LoVo (cell line): ENCODE measurements at places on chromosomes 1 and 21.

DNA sequence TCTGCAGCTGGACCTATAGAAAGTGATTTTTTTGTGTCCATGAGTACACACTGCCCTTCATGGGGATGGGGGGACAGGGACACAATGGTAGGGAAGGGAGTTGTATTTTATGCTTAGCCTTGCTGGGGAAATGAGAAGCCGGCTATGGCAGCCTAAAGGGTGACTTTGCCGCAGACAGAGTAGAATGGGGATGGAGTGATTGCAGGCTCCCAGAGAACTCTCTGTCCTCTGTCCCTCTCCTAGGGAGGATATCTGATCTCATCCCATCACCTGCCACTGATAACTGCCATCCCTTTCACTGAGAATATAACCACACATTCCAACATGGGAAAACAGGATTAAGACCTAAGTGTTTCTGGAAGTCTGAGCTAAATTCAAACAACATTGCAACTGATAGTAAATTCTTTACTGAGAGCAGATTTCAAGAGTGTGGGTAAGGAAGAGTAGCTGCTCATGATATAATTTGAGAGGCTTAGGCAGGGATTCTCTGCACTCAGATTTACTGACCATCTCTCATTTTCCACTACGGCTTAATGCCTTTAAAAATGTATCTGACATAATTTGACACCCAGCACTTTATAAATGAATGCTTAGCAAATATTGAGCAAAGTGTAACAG, 13.9 kb downstream of the SH2D1B start:
- no peak for DNase-seq

- DNase-seq = no peak
Observed at GRCh38 chr1:234780112-234780511, 170.1 kb upstream of the IRF2BP2 start.

DNA sequence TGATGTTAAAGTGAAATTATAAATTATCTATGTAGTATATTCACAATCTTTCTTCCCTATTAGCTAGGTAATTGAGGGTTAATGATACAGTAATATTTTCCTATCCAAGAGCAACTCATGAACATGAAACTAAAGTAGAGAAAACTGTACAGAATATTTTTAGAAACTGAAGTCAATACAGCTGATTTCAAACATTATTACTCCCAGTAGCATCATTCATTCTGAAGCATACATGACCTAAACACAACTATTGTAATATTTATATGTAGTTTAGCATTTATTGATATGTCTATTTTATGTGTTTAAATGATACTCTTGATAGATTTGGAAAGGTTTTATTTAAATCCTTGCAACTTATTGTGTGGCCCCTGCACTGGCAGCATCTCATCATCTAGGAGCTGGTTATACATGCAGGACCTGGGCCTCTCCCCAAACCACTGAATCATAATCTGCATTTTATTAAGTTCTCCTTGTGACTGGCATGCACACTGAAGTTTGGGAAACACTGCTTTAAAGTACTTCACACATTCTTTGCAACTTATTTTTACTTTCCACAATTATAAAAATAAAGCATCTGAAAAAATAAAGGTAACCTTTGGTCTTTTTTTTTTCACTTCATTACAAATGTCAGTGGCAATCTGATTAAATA, 199.9 kb downstream of the LRRC40 start:
- DNase-seq = no peak

DNA sequence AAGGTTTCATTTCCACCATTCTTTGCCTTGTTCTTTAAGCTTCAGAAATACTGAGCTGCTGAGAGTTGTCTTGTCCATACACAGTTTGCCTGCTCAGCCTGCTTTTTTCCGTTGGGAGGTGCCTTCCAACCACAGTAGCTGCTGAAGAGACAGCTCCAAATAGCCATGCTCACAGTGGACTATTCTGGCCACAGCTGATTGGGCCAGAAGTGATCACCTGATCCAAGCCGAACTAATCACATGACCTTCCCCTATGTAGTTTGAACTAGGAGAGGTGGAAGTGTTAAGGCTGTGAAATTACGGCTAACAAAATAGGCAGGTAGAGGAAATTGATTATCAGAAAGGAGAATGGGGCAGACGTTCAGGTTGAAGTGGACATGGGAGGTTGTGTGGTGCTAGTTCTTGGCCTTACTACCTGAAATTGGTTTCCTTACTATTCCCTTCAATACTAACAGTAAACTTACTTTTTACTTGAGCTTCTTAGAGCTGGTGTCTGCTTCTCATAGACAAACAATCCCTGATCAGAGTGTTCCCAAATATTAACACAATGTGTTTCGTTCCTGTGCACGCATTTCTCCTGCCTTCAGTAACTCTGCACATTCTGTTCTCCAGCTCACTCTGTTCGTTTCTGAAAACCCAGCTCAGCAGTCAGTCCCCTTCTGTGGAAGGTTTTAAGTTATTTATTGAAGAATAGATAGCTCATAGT, 136.1 kb downstream of the RWDD3 start:
- DNase-seq = no peak

- DNase-seq = no peak
Observed at GRCh38 chr1:46718340-46718726, 581 bp downstream of the EFCAB14 start.

DNA sequence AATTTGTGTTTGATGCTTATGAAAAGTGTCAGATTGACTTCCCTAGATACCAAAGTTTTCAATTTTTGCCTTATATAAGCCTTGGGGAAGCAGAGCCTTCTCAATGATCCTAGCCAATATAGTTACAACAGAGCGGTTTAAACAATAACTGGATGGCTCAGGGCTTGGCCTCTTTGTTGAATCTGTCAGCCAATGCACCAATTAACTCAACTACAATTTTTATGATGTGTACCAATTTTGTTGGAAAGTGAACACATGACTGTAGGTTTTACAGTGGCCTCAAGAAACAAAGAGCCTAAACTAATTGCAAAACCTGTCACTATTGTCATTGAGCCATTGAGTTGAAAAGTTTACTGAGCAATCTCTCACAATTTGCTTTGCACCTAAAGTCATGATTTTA, 71.6 kb upstream of the RGS18 start:
- no peak for DNase-seq

GRCh38 chr1:80170811-80171485, 1164.4 kb upstream of the ADGRL4 start:
- DNase-seq = no peak

GRCh38 chr1:201127755-201128455, 921 bp upstream of the ASCL5 start:
- DNase-seq = no peak

- no peak for DNase-seq
Observed at GRCh38 chr1:199747984-199748383, 279.5 kb upstream of the NR5A2 start.

DNA sequence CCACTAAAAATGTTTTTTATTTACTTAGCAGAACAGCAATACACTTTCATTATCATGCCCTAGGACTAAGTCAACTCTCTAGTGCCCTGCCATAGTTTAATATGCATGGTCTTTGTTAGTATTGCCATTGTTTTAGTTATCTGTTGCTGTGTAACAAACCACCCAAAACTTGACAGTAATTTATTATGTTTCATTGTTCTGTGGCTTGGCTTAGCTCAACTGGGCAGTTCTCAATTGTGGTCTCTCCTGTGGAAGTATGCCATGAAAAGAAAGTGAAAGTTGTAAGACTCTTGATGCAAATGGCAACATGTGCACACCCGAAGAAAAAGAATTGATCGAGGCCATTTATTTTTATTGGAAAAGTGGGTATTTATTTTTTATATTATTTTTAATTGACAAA, 206.3 kb upstream of the KCTD3 start:
- no peak for DNase-seq

DNA sequence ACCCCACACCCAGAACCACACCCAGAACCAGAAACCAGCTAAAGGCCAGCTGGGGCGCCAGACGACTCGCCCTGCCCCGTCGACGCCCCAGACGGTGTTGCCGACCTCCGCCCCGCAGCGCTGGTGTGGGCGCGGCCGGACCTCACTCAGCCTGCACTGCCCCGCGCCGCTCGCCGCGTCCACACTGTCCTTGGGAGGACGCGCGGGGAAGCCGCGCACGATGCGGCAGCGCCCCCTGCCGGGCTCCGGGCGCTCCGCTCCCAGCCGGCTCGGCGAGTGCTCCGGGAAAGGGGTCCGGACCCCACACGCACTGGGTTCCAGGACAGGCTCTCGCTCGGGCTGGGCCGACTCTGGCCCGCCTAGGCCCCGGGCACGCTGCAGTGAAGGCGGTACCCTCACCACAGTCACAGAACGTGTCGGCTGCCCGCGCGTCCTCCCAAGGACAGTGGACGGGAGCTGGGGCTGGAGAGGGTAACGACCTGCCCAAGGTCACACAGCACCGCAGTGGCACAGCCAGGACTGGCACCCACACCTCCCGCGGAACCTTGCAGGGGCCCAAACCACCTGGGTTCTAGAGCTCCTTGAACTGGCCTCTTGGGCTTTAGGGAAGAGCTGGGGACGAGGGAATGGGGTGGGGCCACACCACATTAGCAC, 90.2 kb downstream of the DMRTA2 start:
- DNase-seq = peak; percentile 72

DNA sequence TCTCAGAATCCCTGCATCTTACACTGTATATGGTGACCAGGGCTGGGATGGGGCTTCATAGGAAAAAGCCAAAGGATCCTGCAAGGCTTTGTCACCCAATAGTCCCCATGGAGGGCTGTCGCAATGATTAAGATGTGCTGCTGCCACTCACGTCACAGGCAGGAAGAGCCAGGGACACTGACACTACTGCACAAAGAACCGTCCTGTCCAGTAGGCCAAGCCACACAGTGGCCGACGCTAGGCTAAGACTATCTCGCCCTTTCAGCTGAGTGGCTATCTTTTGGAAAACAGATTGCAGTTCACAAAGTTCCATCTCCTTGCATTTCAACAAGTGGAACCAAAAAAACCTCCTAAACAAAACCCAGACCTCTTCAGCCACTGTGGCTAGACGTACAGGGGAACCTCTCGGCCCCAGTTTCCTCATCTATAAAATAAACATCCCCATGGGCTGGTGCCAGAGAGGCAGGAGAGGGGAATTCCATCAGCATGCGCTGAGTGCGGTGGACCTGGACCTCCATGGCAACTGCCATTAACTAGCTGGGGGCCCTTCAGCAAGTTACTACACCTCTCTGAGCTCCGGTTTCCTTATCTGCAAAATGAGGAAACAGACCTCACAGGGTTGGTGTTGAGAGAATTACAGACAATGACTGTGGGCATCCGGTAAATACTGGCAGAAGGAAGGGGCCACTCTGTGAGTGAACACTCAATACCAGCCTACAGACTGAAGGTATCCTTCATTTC, 8.7 kb downstream of the CAPZB start:
- no peak for DNase-seq

GRCh38 chr1:231183639-231184590, 22.1 kb downstream of the TRIM67 start:
- no peak for DNase-seq

- DNase-seq = no peak
Observed at GRCh38 chr1:1862905-1863547, 27.9 kb downstream of the GNB1 start.

DNA sequence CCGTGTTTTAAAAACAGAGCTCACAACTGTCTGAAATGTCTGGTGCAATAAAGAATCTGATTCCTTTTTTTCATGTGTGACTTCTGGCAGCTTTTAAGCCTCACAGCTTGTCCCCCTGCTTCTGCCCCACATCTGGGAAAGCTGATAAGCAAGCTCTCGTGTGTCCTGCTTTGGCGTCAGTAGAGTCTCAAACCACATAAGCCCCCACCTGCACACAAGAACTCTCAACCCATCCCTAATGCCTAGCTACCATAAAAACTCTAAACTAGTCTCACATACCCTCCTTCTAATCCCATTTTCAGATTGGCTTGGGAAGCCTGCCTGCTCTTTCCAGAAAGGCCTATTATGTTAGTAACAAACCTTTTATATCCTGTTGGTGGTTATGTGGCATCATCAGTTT, 94.6 kb upstream of the DAB1 start:
- DNase-seq = no peak

GRCh38 chr1:82520611-82521010, 719.9 kb downstream of the ADGRL2 start:
- DNase-seq = no peak

DNA sequence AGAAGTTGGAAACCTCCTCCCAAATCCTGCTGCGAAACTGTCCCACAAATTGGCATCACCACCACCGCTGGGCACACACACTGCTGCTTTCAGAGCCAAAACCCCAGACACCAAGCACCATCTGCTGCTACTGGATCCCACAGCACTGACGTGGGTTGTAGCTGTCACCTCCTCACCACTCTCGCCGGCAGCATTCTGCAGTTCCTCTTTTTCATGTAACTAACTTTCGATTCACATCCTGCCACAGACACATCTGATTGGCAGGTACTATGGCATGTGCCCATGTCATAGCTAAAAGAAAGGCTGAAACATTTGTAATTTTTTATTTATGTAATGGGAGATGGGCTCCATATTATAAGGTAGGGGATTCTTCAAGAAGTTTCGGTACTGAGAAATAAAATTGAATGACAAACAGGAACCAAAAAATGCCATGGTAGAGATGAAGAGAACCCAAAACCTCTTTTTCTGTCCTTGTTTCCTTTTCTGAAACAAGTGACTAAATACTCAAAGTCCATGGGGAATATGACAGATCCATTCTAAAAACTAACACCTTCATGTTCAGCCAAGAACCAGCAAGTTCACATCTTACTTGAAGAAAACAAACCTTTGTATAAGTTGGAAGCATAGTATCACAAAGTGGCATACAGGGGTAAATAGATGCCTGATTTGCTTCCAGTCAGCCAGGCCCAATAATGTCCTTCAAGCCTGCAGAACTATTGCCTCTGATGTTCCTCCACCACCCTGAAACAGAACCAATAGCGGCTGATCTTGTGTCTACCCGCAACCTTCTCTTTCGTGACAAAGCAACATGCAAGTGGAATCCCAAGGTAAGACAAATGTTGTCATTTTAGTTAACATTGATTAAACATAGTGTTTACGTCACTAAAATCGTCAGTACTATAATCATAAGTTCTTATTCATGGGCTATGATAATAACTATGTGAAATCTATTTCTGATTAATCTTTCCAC, 26.6 kb upstream of the RGS13 start:
- DNase-seq = no peak

DNA sequence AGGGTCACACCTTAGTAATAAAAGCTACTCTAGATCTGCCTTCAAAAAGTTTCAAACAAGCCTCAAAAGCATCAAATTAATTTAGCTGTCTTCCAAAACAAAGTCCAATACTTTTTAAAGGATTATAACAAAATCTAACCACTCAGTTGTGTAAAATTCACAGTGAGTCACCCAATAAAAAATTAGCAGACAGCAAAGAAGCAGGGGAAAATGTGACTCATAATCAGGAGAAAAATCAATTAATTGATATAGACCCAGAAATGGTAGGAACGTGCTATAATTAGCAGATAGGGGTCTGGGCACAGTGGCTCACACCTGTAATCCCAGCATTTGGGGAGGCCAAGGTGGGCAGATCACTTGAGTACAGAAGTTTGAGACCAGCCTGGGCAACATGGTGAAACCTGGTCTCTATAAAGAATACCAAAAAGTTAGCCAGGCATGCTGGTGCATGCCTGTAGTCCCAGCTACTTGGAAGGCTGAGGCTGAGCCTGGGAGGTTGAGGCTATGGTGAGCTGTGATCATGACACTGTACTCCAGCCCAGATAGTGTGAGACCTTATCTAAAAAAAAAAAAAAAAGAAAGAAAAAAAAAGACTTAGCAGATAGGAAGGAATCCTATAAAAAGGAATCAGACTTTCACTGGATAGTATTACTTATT, 8.1 kb upstream of the MYOG start:
- DNase-seq = peak; percentile 3

GRCh38 chr1:76160225-76160624, 85.7 kb downstream of the ST6GALNAC3 start:
- no peak for DNase-seq
